ENCODE measurements at places on chromosomes 3 and 15. TPM values are rescaled to one million over a fixed set of nuclear protein-coding genes. Genes with fewer than 3 reads are reported as not detected.

DNA sequence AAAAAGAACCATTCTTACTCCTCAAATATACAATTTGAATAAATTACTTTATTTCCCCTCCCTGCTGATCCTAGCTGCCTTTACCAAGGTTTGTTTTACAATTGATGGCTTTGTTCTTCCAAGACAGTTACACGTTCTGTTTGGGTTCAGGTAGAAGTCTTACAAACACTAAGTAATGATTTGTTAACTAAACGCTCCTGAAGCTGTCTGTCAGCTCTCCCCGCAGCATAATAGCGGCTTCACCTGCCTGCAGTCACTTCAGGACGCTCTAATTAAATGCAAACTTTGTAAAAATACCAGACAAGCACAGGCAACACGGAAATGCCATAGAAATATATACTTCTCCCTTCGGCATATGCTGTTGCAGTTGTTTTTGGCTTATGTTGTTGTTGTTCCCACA lies 176.4 kb upstream of the MDFIC2 start:
- H3K27me3 ChIP-seq = peaks cover 2% of the 10 kb centered on the region
- DNase-seq = no peak
- no peak overlapping the region for H3K4me3 ChIP-seq
- H3K4me1 ChIP-seq = no peaks in the 10 kb centered on the region

SENP2 gene
- 28.8 TPM for total RNA-seq

DNA sequence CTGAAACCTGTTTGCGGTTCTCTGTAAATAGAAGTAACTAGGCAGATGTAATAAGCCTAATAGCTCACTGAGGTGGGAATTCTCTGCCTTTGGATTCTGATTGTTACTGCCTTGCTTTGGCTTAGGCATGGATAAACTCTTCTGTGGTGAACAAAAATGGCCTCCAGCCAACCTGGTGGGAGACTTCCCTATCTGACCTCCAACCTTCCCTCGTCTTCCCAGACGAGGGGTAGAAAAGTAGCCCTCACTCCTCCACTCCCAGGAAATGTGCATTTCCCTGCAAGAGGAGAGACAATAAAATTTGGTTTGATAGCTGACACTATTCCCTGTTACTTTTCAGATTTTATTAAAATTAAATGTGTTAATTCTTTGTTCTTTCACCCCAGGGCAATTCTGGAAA lies 606 bp upstream of the CD96 start:
- H3K4me3 ChIP-seq = no peak overlapping the region
- no peak overlapping the region for H3K27ac ChIP-seq
- H3K27me3 ChIP-seq = no peaks in the 10 kb centered on the region
- no peak for DNase-seq
- H3K4me1 ChIP-seq = peaks cover 67% of the 10 kb centered on the region

DNA sequence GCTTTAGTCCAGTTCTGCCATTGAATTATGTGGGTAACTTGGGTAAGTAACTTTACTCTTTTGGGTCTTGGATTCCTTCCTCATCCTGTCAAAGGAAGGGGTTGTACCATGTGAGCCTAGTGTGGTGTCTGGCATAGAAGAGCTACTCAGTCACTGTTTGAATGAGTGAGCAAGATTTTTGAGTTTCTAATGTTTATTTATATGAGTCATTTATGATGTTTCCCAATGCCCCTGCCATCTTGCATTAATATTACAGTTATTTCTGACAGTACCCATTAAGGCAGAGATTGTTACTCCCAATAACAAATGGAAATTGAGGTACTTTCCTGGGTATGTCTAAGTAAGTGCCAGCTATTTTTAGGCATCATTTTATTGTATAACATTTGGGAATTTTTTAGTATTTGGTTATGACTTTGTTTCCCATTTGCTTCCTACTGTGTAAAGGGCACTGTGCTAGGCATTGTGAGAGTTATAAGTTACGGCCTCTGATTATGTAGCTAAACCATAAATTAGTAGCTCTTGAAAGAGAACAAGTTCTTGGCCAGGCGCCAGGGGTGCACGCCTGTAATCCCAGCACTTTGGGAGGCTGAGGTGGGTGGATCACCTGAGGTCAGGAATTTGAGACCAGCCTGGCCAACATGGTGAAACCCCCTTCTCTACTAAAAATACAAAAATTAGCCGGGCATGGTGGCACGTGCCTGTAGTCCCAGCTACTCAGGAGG lies 23.5 kb downstream of the NR1D2 start:
- no peak for DNase-seq
- no peak overlapping the region for H3K27ac ChIP-seq
- no peak overlapping the region for H3K4me3 ChIP-seq
- H3K27me3 ChIP-seq = no peaks in the 10 kb centered on the region
- no peaks in the 10 kb centered on the region for H3K4me1 ChIP-seq
- H3K36me3 ChIP-seq = peaks cover 6% of the 10 kb centered on the region

EPHB3 gene
- total RNA-seq = not detected

DNA sequence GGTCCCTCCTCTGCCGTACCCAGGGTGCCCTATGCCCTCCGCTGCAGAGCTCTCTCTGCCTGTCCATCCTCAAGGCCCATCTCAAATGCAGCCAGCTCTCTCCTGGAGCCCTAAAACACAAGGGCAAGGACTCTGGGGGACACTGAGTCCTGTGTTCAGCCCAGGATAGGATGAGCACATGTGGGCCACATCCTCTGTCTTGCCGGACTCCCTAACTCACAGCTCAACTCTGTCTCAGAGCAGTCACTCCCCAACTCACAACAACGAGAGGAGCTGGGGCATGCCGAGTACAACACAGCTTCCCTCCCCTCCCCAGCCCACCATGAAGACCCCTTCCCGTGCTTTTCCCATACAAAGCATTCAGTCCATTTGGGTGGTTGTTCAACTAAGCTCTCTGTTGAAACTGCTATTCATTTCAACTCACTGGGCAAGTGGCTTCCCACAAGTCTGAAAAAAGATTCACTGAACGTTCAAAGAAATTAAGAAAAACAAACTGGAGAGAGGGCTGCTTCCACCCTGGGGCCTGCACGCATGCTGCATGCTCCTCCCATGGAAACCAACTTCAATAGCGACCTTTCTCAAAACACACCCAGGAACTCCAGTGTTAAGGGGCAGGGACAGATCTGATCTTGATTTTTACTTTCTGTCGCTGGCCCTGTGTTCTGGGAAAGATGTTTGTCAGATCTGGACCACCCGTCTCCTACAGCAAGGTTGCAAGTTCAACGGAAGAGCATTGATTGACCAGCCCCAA lies 124.3 kb upstream of the IGF1R start:
- peaks cover 3% of the 10 kb centered on the region for H3K27me3 ChIP-seq
- no peaks in the 10 kb centered on the region for H3K36me3 ChIP-seq
- H3K27ac ChIP-seq = no peak overlapping the region

- no peak overlapping the region for H3K4me3 ChIP-seq
- DNase-seq = no peak
- H3K4me1 ChIP-seq = peaks cover 2% of the 10 kb centered on the region
- H3K27ac ChIP-seq = no peak overlapping the region
Measured at GRCh38 chr3:122189357-122189756, 5.9 kb downstream of the CASR start.

GRCh38 chr15:58016581-58017175 lies 48.8 kb downstream of the ALDH1A2 start:
- no peak overlapping the region for H3K4me3 ChIP-seq
- no peaks in the 10 kb centered on the region for H3K4me1 ChIP-seq
- peaks cover under 1% of the 10 kb centered on the region for H3K36me3 ChIP-seq
- no peak overlapping the region for H3K27ac ChIP-seq

CYP1A2 gene
- total RNA-seq = not detected

DNA sequence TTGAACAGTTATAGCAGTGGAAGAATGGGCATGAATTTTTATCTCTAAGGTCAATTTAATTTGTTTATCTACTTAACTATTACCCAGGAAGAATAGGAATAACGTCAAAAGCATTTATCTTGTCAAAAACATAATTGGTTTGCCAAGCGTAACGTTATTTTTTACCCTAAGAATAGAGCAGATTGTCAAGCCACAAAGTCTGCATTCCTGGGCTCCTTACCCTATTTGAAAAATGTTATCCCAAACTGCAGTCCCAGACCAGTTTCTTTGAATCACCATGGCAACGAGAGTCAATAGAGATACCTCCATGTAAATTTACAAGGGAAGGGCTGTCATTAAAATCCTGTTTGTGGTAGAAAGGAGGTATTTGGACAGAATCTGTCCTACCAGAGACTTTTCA lies 61.1 kb downstream of the CPNE4 start:
- no peaks in the 10 kb centered on the region for H3K36me3 ChIP-seq
- H3K27me3 ChIP-seq = no peaks in the 10 kb centered on the region
- no peaks in the 10 kb centered on the region for H3K4me1 ChIP-seq
- no peak overlapping the region for H3K4me3 ChIP-seq
- H3K27ac ChIP-seq = no peak overlapping the region
- DNase-seq = no peak

- DNase-seq = no peak
- H3K27ac ChIP-seq = no peak overlapping the region
- H3K4me3 ChIP-seq = no peak overlapping the region
- no peaks in the 10 kb centered on the region for H3K4me1 ChIP-seq
- H3K27me3 ChIP-seq = peaks cover 34% of the 10 kb centered on the region
Measured at GRCh38 chr3:66991459-66991858, 6.6 kb upstream of the KBTBD8 start.

DNA sequence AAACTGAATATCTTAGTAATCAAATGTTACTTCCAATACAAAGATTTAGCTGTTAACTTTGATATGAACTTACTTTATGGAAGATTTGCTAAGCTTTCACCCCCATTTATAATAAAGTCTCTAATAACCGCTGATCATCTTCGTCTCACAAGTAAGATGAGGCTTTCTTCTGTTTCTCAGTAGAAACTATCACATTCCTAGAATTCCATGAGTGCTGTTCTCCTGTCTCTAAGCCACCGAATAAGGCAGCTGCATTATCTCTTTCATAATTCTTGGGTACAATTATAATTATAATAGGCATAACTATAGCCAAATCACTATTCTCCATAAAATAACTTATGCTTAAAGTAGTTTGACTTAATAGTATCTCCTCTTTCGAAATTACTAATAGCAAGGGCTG lies 18.3 kb upstream of the SETMAR start:
- no peak for DNase-seq
- H3K27ac ChIP-seq = no peak overlapping the region
- H3K27me3 ChIP-seq = peaks cover 7% of the 10 kb centered on the region
- H3K4me3 ChIP-seq = no peak overlapping the region
- H3K4me1 ChIP-seq = no peaks in the 10 kb centered on the region

ARID3B gene
- total RNA-seq = 56.0 TPM

- DNase-seq = no peak
- peaks cover 36% of the 10 kb centered on the region for H3K4me1 ChIP-seq
- no peak overlapping the region for H3K27ac ChIP-seq
- no peak overlapping the region for H3K4me3 ChIP-seq
Measured at GRCh38 chr15:94247789-94248638, 16.7 kb downstream of the MCTP2 start.

ATP13A4 gene
- total RNA-seq = 3.7 TPM

DNA sequence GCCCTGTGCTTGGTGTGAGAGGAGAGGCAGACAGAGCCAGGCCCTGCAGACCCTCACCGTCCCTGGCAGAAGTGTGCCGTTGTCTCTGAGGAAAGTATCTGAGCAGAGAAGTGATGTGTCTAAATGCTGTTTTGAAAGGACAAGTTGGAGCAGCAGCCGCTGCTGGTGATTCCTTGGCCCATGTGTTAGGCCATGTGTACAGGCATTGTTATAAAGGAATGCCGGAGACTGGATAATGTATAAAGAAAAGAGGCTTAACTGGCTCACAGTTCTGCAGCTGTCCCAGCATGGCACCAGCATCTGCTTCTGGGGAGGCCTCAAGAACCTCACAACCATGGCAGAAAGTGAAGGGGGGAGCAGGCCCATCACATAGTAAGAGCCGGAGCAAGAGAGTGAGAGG lies 334.6 kb upstream of the ATP10A start:
- DNase-seq = no peak
- H3K4me1 ChIP-seq = no peaks in the 10 kb centered on the region
- no peaks in the 10 kb centered on the region for H3K27me3 ChIP-seq
- no peak overlapping the region for H3K27ac ChIP-seq
- no peaks in the 10 kb centered on the region for H3K36me3 ChIP-seq

MKRN2OS gene
- total RNA-seq = not detected

- no peak overlapping the region for H3K27ac ChIP-seq
- H3K4me1 ChIP-seq = peaks cover 4% of the 10 kb centered on the region
- H3K27me3 ChIP-seq = peaks cover 17% of the 10 kb centered on the region
- no peak overlapping the region for H3K4me3 ChIP-seq
- H3K36me3 ChIP-seq = no peaks in the 10 kb centered on the region
Measured at GRCh38 chr15:44812029-44812517, 75.7 kb downstream of the TRIM69 start.

CTXN2 gene
- total RNA-seq = not detected

DNA sequence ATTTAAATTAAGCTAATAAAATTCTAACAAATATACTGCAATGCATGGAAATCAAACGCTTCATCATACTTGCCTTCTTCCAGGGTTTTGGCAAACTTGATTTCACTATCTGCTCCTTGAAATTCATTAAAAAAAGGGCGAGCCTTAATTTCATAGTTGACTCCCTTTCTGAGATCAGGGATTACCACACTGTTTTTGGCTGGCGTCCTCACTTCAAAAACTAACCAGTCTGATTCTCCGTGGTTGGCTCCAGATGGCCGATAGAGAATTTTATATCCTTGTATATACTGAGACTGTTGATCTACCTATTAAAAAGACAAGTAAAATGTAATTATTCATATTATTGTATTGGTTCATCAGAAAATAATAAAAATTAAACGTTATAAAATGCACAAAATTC lies 1106.8 kb downstream of the ROBO1 start:
- no peak for DNase-seq
- no peaks in the 10 kb centered on the region for H3K36me3 ChIP-seq
- H3K4me3 ChIP-seq = no peak overlapping the region
- no peak overlapping the region for H3K27ac ChIP-seq

DNA sequence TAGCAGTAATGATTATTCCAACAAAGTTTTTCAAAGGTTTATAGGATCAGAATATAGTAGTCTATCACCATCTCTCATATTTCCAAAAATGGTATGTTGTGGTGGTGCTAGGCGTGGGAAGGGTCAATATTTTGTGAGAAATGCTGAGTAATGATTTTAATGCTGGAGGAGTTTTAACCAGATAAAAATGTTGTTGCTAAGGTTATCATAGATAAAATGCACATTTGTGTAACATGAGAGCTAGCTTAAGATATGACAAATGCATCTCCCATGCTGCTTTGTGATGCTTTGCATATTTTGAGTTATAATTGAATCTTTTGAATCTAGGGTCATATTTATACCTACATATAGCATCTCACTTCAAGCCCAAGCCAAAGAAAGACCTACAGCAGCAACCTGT lies 103.9 kb upstream of the ROBO1 start:
- no peak for DNase-seq
- no peaks in the 10 kb centered on the region for H3K27me3 ChIP-seq
- no peak overlapping the region for H3K4me3 ChIP-seq

GRCh38 chr15:100918034-100918689 lies 995 bp upstream of the LRRK1 start:
- no peaks in the 10 kb centered on the region for H3K36me3 ChIP-seq
- no peak overlapping the region for H3K27ac ChIP-seq
- DNase-seq = peak; percentile 78
- H3K4me3 ChIP-seq = peak overlapping the region; percentile 64
- peaks cover 83% of the 10 kb centered on the region for H3K27me3 ChIP-seq

ITGA11 gene
- 0.02 TPM for total RNA-seq

GRCh38 chr3:54198556-54198955 lies 76.2 kb downstream of the CACNA2D3 start:
- DNase-seq = no peak
- H3K4me3 ChIP-seq = no peak overlapping the region
- H3K27ac ChIP-seq = no peak overlapping the region
- no peaks in the 10 kb centered on the region for H3K4me1 ChIP-seq
- no peaks in the 10 kb centered on the region for H3K27me3 ChIP-seq

Measured in activated CD8-positive, alpha-beta memory T cell treated with anti-CD3 and anti-CD28 coated beads, Interleukin-2, amount 10 ng/mL, durations not matched to agents 7 days and 5 days (primary cell).